ENCODE measurements at places on chromosomes 11 and 22. TPM values are rescaled to one million over a fixed set of nuclear protein-coding genes. Genes with fewer than 3 reads are reported as not detected.

MARK2 gene
- total RNA-seq, result 23.2 TPM

OR8A1 gene
- total RNA-seq, result not detected

B3GAT1 gene
- not detected for total RNA-seq

KLHDC7B gene
- not detected for total RNA-seq

C11orf91 gene
- not detected for total RNA-seq

KRTAP5-8 gene
- 0.21 TPM for total RNA-seq

DRD2 gene
- total RNA-seq, result 0.10 TPM

LDLRAD3 gene
- 24.2 TPM for total RNA-seq

IL18 gene
- not detected for total RNA-seq

PTPN5 gene
- not detected for total RNA-seq

OR2D3 gene
- not detected for total RNA-seq

MCM5 gene
- total RNA-seq, result 5.4 TPM

GNAZ gene
- total RNA-seq, result 11.2 TPM

AHNAK gene
- total RNA-seq, result 141 TPM

HEPACAM gene
- total RNA-seq, result not detected

TEX54 gene
- total RNA-seq, result not detected

NCAM1 gene
- 536 TPM for total RNA-seq

SLC43A3 gene
- 21.6 TPM for total RNA-seq

TCN2 gene
- 11.7 TPM for total RNA-seq

TRPM5 gene
- total RNA-seq, result not detected

OR51B4 gene
- not detected for total RNA-seq

SCGB1D2 gene
- not detected for total RNA-seq

KCTD14 gene
- 0.35 TPM for total RNA-seq

MPZL2 gene
- not detected for total RNA-seq

TRIM64 gene
- not detected for total RNA-seq

FAM181B gene
- total RNA-seq, result not detected

NELL1 gene
- total RNA-seq, result 0.16 TPM

CLTCL1 gene
- 46.2 TPM for total RNA-seq

TRPC6 gene
- not detected for total RNA-seq

OR5AS1 gene
- total RNA-seq, result not detected

HOATZ gene
- total RNA-seq, result not detected

C11orf87 gene
- 0.05 TPM for total RNA-seq

KRTAP5-2 gene
- not detected for total RNA-seq

SYT12 gene
- not detected for total RNA-seq

GTSE1 gene
- total RNA-seq, result 0.35 TPM
